ENCODE measurements at places on chromosomes 1 and 21.

GRCh38 chr1:180937012-180937372, 24.3 kb downstream of the KIAA1614 start:
- DNase-seq, result no peak

GRCh38 chr1:16253332-16253922, 16.4 kb upstream of the CPLANE2 start:
- no peak for DNase-seq

DNA sequence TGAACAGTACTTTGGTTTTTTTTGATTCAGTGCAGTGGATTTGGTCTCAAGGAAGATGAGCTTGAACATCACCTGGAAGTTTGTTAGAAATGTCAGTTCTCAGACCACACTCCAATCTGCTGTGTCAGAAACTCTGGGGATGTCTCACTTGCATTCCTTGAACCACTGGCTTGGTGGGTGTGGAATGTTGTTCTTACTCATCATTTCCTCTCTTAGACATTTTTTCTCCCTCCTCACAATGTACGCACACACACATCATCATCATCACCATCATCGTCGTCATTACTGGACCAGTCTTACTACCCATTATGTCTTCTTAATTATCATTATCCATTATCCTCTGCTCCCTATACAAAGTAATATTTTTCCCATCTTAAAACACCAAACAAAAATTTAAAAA, 91.9 kb upstream of the KCNK2 start:
- DNase-seq, result no peak

DNA sequence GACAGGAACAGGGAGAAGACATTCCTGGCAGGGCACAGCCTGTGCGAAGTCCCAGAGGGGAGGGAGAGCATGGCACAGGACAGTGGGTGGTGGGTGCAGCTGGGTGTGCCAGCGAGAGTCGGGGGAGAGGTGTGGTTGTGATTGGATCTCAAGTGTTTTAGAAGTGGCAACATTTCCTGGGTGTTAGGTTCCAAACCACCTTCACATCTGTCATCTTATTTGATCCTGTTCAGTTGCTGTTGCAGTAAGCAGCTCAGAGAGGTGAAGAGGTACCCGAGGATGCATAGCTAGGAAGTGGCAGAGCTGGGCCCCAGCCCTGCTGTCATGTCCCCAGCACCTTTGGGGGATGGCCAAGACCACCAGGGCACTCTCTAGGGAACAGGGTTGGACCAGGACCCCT, 22.0 kb upstream of the DISP3 start:
- no peak for DNase-seq

GRCh38 chr1:2968471-2968881, 52.8 kb upstream of the ACTRT2 start:
- DNase-seq, result no peak

DNA sequence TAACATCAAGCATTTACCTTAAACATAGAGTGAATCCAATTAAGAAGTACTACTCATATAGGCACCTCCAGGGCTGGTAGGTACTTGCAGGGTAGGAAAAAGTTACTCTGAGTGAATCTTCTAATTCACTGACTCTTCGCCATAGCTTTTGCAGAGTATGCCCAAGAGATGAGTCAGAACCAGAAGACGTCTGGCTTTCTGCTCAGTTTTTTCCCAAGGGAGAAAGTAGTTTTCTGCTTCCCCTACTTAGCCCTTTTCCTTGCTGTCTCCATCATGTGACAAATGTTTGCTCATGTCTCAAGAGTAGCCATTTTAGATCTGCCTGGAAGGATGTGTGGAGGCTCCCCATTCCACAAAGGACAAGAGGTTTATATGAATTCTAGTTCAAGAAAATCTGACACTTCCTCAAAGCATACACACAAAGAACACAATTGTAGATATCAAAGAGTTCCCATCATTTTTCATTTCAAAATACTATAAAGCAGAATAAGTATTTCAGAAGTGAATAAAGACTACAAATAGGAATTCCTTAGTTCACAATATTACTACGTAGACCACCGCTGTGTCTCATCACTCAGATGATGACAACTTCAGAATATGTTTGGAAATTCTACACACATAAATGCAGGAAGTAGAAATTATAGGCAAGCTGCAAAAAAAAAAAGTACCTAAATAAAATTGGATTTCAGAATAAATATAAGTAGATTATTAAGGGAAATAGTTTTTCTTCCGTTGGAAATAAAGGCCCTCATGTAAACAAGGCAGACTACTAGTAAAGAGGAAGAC, 98.5 kb downstream of the ASH1L start:
- DNase-seq, result no peak

- DNase-seq, result no peak
Measured at GRCh38 chr1:200918006-200918405, 23.3 kb downstream of the INAVA start.

DNA sequence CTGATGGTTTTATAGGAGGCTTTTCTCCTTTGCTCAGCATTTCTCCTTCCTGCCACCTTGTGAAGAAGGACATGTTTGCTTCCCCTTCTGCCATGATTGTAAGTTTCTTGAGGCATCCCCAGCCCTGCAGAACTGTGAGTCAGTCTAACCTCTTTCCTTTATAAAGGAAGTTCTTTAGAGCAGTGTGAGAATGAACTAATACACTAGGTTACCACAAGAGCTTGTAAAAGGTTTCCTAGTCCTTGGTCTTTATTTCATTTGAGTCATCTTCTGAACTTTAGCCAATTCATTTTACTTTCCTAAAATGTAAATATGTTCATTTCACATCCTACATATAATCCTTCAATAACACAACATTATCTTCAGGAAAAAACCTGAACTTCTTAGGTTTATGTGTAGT, 365.3 kb downstream of the HHIPL2 start:
- DNase-seq, result no peak
